Iris pigment epithelial cell (primary cell): ENCODE measurements at places on chromosomes 11 and 22.

DNA sequence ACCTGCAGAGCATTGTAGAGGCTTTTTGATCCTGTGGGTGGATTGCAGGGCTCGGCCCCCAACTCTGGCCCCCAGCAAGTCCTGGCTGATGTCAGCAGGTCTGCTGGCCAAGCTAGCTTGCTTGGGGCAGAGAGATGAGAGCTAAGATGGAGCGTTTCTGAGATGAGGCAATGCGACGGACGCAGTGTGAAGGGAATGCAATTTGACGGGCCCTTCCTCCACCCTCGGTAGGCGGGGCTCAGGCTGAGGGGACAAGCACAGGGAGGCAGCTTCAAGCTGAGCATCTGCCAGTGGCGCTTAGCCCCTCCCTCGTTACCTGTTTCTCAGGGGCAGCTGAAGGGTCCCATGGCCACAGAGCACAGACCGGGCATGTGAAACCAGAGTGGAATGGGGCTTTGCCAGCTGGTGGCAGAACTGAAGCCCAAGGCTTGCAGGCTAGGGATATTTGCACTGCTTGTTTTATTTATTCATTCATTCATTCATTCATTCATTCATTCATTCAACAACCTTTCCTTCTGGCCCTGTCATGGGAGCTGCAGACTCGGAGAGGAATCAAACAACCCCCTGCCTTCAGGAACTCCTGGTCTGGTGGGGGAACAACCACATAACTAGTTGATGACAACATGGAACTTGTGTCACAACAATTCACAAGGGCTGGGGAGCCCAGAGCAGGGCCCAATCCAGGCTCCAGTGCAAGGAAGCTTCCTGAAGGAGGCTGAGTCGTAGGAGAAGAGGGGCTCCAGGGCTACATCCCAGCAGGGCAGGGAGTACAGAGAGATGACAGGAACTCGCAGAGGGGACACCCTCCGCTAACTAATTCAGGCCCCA, 66.8 kb downstream of the THAP12 start:
- peak; percentile 13 for DNase-seq

DNA sequence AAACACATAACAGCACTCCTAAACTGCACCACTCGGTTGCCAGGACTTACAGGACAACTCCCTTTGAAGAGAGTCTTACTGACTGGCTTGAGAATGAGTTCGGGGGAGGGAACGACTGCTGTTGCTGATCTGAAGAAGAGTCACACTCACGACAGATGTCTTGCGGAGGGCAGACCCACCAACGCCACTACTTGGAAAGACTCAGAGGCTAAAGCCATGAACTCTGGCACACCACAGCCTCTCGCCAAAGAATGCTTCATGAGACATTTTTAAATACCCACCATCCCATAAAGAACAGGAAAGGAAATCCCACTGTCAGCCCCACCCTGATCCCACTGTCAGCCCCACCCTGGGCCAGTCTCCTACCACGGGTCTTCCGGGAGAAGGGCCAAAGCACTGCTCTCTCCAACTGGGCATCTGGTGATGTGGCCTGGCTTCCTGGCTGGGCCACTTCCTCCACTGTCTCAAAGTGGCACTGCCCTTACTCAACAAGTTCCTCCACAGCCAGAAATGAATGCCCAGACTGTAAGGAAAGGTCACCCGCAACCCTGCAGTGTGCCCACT, 73.6 kb downstream of the MICAL3 start:
- no peak for DNase-seq

- DNase-seq: no peak
These were observed 5.7 kb downstream of the TNNI2 start for GRCh38 chr11:1844221-1845094.

GRCh38 chr11:68061508-68061907, 22.7 kb downstream of the TCIRG1 start:
- DNase-seq: no peak

- DNase-seq: peak; percentile 37
These were observed 7.3 kb upstream of the PES1 start for GRCh38 chr22:30598986-30599385.

DNA sequence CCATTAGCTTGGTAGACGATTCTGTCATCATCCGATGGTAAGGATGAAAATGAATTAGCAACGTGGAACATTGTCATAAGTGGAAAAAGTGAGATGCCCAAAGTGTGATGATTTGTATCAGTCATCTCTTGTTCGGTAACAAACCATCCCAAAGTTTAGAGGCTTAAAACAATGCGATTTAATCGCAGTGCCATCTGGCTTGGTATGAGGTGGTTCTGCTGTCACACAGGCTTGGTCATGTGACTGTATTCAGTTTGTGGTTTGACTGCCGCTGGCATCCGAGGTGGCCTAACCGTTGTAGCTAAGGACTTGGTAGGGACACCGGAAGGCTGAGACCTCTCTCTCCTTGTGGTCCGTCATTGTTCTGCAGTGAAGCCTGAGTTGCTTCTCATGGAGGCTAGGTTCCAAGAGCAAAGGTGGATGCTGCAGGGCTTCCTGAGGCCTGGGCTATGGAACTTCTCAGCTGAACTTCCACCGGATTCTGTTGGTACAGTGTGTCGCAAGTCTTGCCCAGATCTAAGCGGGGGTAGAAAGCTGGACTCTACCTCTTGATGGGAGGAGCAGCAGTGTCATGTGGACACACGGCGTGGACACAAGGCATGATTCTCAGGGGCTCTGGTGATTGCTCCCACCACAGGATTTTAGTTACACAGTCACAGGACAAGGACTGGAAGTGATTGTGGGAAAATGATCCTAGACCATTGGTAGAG, 36.3 kb downstream of the BCR start:
- DNase-seq: no peak
